ENCODE measurements at places on chromosomes 7 and 10.

- DNase-seq, result no peak
These were observed 6.2 kb upstream of the CHST15 start for GRCh38 chr10:124099604-124100003.

DNA sequence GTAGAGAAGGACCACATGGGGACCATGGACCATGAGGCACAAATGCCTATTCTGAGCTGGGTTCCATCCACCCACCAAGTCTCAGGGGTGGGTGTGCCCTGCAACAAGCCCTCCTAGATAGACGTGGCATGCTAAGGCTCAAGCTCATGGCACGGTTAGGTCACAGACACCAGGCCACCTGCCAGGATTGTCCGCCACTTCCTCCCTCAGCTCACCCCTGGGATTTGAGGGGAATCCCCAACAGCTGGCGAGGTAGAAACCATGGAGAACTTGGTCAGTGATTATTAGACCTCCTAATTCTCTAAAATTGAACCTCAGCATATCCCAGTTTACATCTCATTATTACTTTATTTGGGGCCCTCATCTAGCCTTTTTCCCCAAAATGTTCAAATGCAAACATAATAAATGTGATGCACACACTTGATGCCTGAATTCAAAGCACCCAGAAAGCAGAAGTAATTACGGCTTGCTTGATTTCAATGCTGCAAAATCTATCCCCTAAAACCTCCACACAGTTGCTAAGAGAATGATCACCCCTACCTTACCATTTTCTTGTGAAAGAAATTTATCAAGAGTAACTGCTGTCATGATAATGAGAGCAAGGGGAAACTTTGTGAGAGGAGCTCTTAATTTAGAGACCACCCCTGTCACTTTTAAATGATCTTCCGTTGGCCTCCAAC, 366.6 kb upstream of the PFKP start:
- no peak for DNase-seq

DNA sequence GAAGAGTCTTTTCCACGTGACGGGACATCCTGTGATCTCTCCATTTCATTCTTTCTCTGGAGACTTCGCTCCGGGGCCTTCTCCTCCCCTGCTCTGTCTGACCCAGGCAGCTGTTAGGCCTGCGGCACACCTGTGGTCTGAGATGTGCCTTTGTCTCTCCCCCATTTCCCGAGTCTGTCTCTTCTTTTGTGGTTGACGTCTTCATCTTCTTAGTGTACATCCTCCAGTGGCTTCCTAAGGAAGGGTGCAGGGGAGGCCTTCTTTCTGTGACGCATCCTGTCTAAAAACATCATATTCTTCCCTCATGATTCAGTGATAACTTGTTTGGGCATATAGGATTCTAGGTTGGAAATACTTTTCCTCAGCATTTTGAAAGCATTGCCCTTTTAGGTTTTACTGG, 17.2 kb upstream of the ATP6V0E2 start:
- DNase-seq, result no peak

GRCh38 chr10:58335306-58336005, 650 bp downstream of the UBE2D1 start:
- DNase-seq, result peak; percentile 91

- no peak for DNase-seq
These were observed 93.1 kb downstream of the STRA8 start for GRCh38 chr7:135326636-135327280.

GRCh38 chr7:26397796-26398426, 106.2 kb downstream of the SNX10 start:
- DNase-seq, result peak; percentile 54

DNA sequence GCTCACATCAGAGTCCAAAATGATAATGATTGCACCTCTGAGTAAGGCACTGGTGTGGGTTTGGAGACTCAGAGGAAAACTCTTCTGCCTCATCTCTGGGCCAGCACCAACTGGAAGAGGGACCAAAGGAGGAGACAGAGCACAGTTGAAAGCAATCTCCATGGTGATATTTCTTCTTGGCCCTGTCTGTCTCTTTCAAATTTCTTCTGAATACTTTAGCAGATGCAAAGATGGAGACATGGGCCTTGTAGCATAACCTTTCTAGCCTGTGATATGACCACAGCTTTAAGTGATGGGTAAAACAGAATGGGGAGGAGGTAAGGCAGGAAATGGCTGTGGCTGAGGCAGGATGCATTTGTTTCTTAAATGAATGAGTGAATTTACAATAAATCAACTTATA, 12.2 kb upstream of the GIMAP7 start:
- no peak for DNase-seq

GRCh38 chr7:109284943-109285342, 715.3 kb downstream of the DNAJB9 start:
- no peak for DNase-seq

DNA sequence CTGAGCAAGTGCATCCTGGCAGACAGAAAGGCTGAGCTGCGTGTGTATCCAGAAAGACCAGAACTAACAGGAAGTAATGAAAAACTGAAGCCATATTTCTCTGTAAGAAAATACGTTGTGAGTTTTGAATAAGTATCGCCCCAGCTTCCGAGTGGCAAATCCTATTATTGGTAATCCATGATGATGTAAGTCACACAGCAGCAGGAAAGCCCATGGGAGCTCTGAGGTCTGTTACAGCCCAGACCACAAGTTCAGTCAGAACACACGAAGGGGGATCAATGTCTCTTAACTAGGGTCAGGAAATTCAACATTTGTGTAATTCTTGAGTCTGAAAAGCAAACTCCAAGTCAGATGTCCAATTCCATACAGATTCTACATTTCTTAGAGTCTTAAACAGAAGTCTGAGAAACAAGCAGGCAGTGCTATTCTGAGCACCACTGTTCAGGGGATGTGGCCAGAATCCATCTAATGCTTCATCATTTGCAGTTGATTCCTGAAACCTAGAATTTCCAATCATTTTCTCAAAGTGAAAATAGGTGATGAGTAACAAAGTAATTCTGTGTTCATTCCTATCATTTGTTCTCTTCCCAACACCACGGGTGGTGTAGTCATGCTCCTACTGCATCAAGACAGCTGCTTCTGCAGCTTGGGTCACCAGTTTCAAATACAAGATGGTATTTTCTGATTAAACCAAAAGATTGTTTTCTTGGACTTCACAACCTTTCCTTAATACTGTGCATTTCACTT, at the start of gene LRIT2:
Gene LRIT2, minus strand, starts transcription at position 118 of the 747 bp plus-strand sequence. Its CDS starts 24 bp downstream, at position 94.
- DNase-seq, result no peak

- DNase-seq, result no peak
These were observed 52.9 kb upstream of the PIK3CG start for GRCh38 chr7:106812027-106812643.

DNA sequence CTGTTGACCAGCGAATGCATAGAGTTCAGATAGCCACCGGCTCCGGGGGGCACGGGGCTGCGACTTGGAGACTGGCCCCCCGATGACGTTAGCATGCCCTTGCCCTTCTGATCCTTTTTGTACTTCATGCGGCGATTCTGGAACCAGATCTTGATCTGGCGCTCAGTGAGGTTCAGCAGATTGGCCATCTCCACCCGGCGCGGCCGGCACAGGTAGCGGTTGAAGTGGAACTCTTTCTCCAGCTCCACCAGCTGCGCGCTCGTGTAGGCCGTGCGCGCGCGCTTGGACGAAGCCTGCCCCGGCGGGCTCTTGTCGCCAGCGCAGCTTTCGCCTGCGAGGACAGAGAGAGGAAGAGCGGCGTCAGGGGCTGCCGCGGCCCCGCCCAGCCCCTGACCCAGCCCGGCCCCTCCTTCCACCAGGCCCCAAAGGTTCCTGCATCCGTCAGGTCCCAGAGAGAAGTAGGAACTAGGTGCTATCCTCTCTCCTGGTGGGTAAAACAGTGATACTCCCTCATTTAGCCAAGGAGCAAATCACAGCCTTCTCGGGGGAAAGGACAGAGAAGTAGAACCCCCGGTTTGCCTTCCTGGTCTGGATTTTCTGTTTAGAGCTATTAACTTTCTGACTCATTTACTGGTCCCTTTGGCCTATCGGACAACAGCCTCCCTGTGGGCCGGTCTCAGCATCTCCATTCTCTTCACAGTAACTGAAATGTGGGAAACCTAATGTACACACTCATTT, 6.1 kb upstream of the HOXA2 start:
- DNase-seq, result no peak

GRCh38 chr10:132869621-132870020, 72.7 kb downstream of the CFAP46 start:
- DNase-seq, result no peak

GRCh38 chr7:90594751-90595317, 1.3 kb upstream of the CDK14 start:
- peak; percentile 41 for DNase-seq

DNA sequence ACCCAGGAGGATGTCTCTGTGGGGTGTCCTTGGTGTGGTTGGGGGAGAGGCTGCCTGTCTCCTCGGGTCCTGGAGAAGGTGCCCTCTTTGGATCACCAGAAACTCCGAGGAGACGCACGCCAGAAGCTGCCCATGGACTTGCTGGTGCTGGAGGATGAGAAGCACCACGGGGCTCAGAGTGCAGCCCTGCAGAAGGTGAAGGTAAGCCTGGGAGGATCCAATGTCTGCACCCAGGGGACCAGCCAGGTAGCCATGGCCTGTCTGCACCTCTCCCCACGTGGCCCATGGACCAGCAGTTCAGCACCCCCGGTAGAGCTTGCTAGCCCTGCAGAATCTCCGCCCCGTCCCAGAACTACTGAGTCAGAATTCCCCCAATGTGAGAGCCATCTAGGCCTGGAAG, 5.1 kb downstream of the ANKRD2 start:
- no peak for DNase-seq

- no peak for DNase-seq
These were observed 171.9 kb downstream of the LRRC4 start for GRCh38 chr7:127859330-127859729.

- no peak for DNase-seq
These were observed 21.6 kb downstream of the PTER start for GRCh38 chr10:16458166-16458955.

DNA sequence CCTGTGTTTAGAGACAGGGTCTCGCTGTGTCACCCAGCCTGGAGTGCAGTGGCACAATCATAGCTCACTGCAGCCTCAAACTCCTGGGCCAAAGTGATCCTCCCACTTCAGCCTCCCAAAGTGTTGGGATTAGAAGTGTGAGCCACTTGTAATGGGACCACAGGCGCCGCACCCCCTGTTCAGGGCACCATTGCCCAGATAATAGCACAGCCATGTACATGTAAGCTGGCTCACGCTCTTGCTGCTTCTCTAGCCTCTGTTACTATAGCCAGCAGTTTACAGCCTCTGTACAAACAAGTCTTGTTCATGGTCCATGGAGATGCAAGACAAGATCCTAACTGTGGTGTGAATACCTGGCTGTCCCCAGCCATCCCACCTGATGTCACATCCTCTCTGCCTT, 4.2 kb upstream of the MLXIPL start:
- DNase-seq, result no peak

GRCh38 chr10:44703241-44704155, 207.6 kb upstream of the TMEM72 start:
- no peak for DNase-seq

DNA sequence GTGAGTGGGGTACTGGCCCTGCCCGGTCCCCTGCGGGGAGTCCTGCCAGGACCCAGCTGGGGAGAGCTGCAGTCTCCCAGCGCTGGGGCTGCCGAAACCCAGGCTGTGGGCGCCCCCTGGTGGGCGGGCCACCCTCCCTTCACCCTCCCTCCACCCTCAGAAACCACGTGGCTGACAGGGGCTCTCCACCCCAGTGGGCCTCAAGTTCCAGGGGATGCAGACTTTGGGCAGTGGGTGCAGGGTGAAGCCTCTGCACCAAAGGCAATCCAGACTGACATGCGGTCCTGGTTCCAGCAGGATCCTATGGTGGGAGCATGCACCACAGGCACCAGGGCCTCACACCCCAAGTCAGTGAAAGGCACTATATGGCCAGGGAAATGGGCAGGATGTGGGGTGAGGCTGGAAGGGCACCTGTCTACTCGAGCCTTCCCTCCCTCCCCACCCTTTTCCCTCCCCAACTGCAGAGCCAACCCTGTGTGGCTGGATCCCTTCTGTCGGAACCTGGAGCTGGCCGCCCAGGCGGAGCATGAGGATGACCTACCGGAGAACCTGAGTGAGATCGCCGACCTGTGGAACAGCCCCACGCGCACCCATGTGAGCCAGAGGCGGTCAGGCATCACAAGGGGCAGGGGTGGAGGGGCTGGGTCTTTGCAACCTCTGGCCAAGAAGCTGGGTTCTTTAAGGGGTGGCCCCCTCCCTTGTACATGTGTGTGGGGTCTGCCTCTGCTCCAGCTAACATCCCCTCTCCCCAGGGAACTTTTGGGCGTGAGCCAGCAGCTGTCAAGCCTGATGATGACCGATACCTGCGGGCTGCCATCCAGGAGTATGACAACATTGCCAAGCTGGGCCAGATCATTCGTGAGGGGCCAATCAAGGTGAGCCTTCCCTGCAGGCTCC, 38.8 kb downstream of the PSAP start:
- peak; percentile 41 for DNase-seq

GRCh38 chr10:103926722-103927319, 8.8 kb upstream of the STN1 start:
- no peak for DNase-seq

GRCh38 chr10:132514821-132515520, 22.6 kb upstream of the INPP5A start:
- no peak for DNase-seq

DNA sequence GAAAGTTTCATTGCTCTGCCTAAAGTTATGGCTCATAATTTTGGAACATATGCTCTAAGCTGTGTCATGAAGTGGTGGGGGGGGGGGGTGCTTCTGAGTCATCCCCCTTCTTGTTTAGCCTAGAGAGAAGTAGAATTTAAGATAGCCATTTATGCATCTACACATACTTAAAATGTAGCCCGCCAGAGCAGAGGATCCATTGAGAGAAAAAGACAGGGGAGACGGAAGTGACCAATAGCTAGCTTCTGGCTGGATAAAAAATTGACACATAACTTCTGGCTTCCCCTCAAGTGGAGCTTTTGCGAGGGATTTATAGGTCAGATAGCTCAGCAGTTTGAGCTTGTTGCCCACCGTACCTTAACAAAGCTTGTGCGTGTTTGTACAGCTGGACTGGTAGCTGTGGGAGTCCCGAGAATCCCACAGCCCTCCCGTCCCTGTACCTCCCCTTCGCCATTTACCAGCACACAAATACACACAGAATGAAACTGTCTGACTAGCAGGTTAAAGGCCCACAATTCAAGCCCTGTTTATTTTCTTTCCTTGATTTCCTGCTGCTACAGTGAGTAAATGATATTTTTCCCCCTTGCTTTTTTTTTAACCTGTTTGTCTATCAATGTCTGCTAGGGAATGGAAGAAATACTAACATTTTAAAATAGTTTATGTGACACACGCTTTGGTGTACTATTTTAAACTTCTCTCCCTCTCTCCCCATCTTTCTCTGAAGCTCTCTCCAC, 232.6 kb upstream of the FERD3L start:
- no peak for DNase-seq

DNA sequence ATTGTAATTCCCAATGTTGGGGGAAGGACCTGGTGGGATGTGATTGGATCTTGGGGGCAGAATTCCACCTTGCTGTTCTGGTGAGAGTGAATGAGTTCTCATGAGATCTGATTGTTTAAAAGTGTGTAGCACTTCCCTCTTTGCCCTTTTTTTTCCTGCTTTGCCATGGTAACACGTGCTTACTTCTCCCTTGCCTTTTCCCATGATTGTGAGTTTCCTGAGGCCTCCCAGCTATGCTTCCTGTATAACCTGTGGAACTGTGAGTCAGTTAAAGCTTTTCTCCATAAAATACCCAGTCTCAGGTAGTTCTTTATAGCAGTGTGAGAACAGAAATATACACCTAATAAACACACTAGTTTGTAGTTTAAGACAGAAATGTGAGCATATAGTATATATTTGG, 166.8 kb upstream of the MAGI2 start:
- DNase-seq, result no peak

GRCh38 chr7:44431091-44431608, 59.3 kb downstream of the NUDCD3 start:
- DNase-seq, result no peak
